ENCODE measurements at places on chromosomes 13 and 19. TPM values are rescaled to one million over a fixed set of nuclear protein-coding genes. Genes with fewer than 3 reads are reported as not detected.

Gene CEACAM7
- 0.01 TPM for polyA plus RNA-seq

Gene CCDC169
- polyA plus RNA-seq = 0.17 TPM

Gene PRRG2
- polyA plus RNA-seq = 5.9 TPM

Gene A1BG
- polyA plus RNA-seq = 12.0 TPM

Gene TMEM38A
- 53.2 TPM for polyA plus RNA-seq

Gene ZNF429
- polyA plus RNA-seq = 3.5 TPM

Gene B3GNT8
- 0.73 TPM for polyA plus RNA-seq

Gene PLIN4
- 50.4 TPM for polyA plus RNA-seq

Gene BEST2
- 0.37 TPM for polyA plus RNA-seq

Gene ERICH6B
- polyA plus RNA-seq = not detected

Gene KCNJ14
- 0.58 TPM for polyA plus RNA-seq

Gene TINCR
- polyA plus RNA-seq = 0.06 TPM

Gene OR7C1
- polyA plus RNA-seq = not detected

Gene SGTA
- polyA plus RNA-seq = 123 TPM

Gene FCAR
- not detected for polyA plus RNA-seq

Gene PROZ
- polyA plus RNA-seq = not detected

Gene FPR3
- polyA plus RNA-seq = 0.32 TPM

Gene ZNF552
- 1.8 TPM for polyA plus RNA-seq

Gene UBXN6
- 274 TPM for polyA plus RNA-seq

Gene RFPL4A
- not detected for polyA plus RNA-seq

Gene CLDN10
- 0.04 TPM for polyA plus RNA-seq

Gene TNNI3
- polyA plus RNA-seq = 13.4 TPM

Gene DKKL1
- polyA plus RNA-seq = not detected

Gene HMG20B
- 25.2 TPM for polyA plus RNA-seq

Gene ANGPTL4
- 235 TPM for polyA plus RNA-seq

Gene KIR2DL1
- polyA plus RNA-seq = 0.03 TPM

Gene GIPR
- polyA plus RNA-seq = 0.08 TPM

Gene ARL11
- 0.14 TPM for polyA plus RNA-seq

Gene LGI4
- polyA plus RNA-seq = 3.2 TPM

Gene ODAD3
- 0.20 TPM for polyA plus RNA-seq

Gene CFAP97D2
- polyA plus RNA-seq = not detected

Gene GPR183
- polyA plus RNA-seq = 0.67 TPM

Gene ATXN8OS
- not detected for polyA plus RNA-seq

Gene RPL36
- 648 TPM for polyA plus RNA-seq

Gene POU4F1
- 0.06 TPM for polyA plus RNA-seq

Gene LYPD4
- polyA plus RNA-seq = not detected

Gene FFAR2
- 0.16 TPM for polyA plus RNA-seq

Gene PINLYP
- 1.3 TPM for polyA plus RNA-seq

Gene EBI3
- polyA plus RNA-seq = 0.27 TPM

Gene TRPC4
- polyA plus RNA-seq = 0.08 TPM

Gene APLP1
- polyA plus RNA-seq = 1.00 TPM

Gene MBD3L2
- polyA plus RNA-seq = not detected

Gene ZNF235
- polyA plus RNA-seq = 1.1 TPM

Data from psoas muscle (tissue), 8 donors.